Activated naive CD4-positive, alpha-beta T cell (primary cell): ENCODE measurements at places on chromosomes 3 and 15.

DNA sequence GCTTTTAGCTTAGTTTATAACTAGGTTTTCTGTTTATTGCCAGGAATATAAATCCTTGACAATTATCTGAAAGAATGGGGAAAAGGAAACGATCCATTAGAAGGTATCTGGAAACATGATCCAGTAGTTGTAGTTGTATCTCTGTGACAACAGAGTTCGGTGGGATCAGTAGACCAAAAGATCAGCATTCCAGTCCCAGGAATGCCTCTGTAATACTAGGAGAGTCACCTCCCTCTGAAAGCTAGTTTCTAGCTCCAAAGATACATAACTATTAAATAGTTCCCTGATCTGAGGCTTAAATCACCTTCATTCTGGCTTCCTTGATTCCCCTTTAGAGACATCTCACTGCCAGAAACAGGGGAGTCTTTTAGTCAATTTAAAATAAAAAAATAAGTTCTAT lies 34.1 kb downstream of the MB21D2 start:
- DNase-seq, result no peak

DNA sequence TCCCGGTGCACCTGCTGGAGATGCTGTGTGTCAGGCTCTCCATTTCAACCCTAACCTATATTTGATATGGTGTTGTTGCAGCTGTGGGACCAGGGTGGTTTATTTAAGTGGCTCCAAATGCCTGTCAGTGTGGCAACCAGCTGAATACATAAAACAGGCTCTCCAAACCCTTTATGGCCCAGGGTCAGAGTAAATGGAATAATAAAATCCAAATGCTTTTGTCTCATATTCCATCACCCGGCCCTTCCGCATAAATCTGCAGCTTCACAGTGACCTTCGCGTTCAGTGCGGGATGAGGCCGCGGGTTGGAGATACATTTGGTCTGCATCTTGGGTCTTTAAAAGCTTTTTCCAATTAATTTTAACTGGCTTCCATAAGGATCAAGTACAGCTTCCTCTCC lies 382.1 kb upstream of the NR2F2 start:
- DNase-seq, result no peak

DNA sequence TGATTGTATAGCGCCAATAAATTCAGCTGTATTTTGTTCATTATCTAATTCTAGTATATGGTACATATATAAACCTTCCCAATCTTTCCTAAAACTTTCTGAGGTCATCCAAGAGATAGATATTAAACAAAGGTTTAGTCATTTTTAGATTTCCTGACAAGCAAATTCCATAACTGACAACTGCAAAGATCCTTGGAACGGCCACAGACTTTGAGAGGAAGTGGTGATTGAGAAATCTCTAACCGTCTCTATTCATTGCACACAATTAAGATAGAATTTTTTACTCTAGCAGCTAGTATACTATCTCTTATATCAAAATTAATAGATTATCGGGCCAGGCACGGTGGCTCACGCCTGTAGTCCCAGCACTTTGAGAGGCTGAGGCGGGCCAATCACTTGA lies 4.7 kb downstream of the CSNK1G1 start:
- DNase-seq, result no peak

- no peak for DNase-seq
Measured at GRCh38 chr3:25831578-25831977, 41.7 kb downstream of the OXSM start.

- DNase-seq, result no peak
Measured at GRCh38 chr15:43763819-43764446, 12.8 kb downstream of the ELL3 start.

DNA sequence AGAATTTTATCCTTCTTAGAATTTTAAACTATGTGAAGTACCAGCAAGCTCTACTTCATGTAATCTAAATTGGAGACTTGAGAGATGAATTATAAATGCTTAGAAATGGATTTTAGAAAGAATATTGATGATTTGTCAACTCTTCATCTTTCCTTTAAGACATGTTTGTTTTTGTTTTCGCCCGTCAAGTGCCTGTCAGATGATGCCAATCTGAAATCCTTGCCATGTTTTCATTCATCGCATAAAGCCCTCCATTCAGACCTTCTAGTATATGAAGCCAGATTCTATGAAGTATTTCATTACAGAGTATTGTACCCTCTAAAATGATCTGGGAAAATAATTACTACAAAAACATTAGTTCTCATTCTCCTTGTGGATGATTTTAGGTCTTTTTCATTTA lies 223.2 kb upstream of the SOX2 start:
- no peak for DNase-seq

DNA sequence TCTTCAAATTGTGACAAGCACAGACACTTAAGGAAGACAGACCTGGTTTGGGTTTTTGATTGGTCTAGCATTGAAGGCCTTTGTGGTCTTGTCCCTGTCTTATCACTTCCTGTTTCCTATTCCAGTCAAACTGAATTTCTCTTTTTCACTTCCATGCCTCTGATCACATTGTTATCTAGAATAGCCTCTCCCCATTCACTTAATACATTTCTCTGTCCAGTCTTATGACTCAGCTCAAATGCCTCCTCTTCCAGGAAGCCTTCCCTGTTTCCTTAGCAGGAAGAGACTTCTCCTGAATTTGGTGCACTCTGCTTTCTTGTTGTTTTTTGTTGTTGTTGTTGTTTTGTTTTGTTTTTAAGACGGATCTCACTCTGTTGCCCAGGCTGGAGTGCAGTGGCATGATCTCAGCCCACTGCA lies 45.5 kb downstream of the LIMD1 start:
- no peak for DNase-seq

GRCh38 chr15:66498501-66499386 lies 1.2 kb upstream of the SNAPC5 start:
- no peak for DNase-seq

- DNase-seq, result no peak
Measured at GRCh38 chr15:76342382-76343201, 6.0 kb downstream of the ISL2 start.

GRCh38 chr15:90099072-90099867 lies 3.0 kb downstream of the IDH2 start:
- DNase-seq, result peak; percentile 21

- DNase-seq, result no peak
Measured at GRCh38 chr15:43277901-43278300, 11.2 kb upstream of the TGM5 start.
